Thyroid gland (tissue), 4 donors: ENCODE measurements at places on chromosomes 3 and 15.

GRCh38 chr3:49410846-49411534 is 786 bp downstream of the RHOA start:
- no peak for DNase-seq

- DNase-seq, result no peak
These were observed 107.7 kb upstream of the RPL32 start for GRCh38 chr3:12948891-12949711.

GRCh38 chr3:98991393-98991792 is 89.9 kb upstream of the DCBLD2 start:
- no peak for DNase-seq

- no peak for DNase-seq
These were observed 54.4 kb downstream of the GTF2E1 start for GRCh38 chr3:120796976-120797375.

- no peak for DNase-seq
These were observed 15.0 kb upstream of the TBL1XR1 start for GRCh38 chr3:177212278-177212610.

GRCh38 chr15:66216806-66217205 is 36.7 kb downstream of the MEGF11 start:
- no peak for DNase-seq

DNA sequence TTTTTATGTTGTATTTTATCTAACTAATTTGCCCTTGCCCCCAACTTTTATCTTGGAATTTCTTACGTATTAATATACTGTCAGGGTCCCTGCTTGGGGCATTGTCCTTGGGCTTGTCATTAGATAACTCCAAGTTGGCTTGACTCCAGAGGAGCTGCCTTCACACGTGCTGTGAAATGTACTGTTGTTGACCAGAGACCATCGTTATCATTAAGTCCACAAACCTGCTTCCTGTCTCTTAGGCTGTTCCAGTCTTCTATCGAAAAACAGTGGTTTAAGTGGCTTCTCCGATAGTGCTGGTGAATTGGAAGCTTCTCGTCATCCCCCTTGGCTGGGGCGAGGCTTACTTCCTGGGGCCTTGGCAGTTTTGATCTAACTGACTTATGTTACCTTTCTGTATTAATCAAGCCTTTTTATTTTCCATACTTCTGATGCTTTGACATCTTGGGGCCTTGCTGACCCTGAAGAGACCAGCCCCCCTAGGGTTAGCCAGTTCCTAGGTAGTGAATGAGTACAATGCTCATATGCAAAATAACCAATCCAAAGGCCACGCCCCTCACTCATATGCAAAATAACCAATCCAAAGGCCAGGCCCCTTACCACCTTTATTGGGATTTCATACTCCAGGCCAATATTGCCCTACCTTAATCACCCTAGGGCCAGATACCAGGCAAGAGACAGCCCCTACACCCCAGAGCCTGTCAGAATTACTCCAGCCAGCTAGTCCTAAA is 164.5 kb downstream of the IGF1R start:
- DNase-seq, result no peak

GRCh38 chr3:65886391-65886790 is 152.3 kb downstream of the MAGI1 start:
- DNase-seq, result no peak

GRCh38 chr15:63218100-63218808 is 28.8 kb downstream of the RAB8B start:
- DNase-seq, result no peak

DNA sequence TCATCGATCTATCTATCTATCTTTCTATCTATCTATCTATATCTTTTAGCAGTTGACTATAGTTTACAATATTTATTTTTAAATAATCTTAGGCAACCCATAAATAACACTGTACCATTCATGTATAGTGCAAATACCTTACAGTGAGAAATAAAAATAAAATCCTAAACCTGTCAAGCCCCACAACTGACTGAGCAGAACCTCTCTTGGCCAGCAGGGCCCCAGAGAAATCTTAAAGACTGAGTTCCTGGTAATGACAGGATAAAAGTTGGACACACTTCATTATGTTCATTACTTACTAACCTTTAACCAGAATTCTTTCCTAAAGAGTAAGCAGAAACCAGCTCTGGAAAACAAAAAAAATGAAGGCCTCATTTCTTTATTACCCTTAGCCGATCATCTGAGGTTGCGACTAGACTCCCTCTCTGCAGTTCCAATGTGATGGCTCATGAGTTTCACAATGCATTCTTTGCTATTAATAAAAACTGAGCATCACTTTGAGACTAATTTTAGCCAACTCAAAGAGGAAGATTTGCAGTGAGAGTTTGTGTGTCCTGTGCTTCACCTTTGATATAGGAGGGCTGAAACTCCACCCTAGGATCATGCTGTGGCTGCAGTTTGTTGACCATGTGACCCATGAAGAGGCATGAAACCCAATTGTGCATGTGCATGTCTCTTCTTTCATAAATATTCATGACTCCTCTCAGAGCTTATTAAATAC is 1072.0 kb downstream of the NSUN3 start:
- DNase-seq, result no peak

- no peak for DNase-seq
These were observed 4.5 kb upstream of the PRKAR2A start for GRCh38 chr3:48852151-48852550.

GRCh38 chr15:52028431-52029093 is 9.5 kb downstream of the MAPK6 start:
- DNase-seq, result no peak
